NCI-H2081 (cell line): ENCODE measurements at places on chromosomes 1 and 21.

- peak; percentile 87 for DNase-seq
Observed at GRCh38 chr1:154847891-154848290, 22.2 kb downstream of the KCNN3 start.

DNA sequence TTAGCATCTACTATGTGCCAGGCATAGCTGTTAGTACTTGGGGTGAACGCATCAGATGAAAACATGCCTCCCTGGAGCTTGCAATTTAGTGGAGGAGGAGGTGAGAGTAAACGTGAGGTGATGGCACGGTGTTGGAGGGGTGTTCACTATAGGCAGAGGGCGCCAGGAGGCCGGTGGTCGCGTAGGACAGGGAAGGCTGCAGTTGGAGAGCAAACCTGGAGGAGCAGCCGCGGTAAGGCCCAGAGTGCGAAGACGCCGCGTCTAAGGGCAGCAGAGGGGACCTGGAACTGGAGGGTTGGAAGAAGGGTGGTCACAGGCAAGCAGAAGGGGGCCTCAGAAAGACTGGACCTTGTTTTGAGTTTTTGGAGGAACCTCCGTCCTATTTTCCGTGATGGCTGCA is 30.2 kb upstream of the TRIM17 start:
- DNase-seq, result no peak

GRCh38 chr1:168086438-168086837 is 50.3 kb downstream of the GPR161 start:
- no peak for DNase-seq

DNA sequence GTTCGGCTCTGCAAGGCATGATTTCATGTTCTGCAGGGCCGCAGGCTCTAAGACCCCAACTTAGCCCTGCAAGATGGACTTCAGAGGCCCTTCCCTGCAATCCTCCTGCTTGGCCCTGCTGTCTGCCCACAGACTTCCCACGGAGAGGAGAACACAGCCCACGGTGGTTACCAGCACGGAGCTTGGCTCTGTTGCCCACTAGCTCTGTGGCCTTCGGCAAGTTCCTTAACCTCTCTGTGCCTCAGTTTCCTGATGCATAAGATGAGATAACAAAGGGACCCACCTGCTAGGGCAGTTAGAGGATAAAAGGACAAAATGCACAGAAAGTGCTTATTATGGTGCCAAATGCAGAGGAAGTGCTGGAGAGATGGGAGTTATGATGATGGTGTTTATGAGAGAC is 200.4 kb downstream of the HUNK start:
- DNase-seq, result no peak

GRCh38 chr21:41907496-41908258 is 28.5 kb upstream of the PRDM15 start:
- DNase-seq, result no peak

DNA sequence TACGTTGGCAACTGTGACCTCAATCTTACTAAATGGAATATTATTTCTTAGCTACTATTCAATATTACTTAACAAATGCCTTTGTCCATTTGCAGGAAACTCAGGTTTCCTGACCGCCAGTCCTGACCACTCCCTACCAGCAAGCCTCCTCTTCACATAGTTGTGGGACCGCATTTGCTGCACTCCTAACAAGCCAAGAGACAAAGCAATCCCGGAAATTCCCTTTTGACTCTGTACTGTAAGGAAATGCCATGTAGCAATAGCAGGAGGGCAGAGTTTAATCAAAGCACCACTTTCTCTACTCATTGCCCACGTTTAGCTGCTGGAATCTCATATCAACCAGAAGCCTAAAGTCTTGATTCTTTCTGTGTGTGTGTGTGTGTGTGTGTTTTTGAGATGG is 28.1 kb upstream of the ACBD6 start:
- DNase-seq, result no peak

DNA sequence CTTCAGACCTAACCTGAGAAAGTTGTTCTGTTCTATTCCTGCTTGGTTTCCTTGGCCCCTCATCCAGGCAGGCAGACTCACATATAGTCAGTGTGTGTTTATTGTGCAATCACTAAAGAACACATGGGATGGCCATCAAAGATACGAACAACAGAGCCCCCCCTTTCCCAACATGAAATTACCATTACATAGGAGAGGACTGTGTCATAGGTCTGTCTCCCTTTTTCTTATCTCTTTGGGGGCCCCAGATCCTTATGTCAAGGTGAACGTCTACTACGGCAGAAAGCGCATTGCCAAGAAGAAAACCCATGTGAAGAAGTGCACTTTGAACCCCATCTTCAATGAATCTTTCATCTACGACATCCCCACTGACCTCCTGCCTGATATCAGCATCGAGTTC is 21.6 kb downstream of the SYT11 start:
- no peak for DNase-seq

DNA sequence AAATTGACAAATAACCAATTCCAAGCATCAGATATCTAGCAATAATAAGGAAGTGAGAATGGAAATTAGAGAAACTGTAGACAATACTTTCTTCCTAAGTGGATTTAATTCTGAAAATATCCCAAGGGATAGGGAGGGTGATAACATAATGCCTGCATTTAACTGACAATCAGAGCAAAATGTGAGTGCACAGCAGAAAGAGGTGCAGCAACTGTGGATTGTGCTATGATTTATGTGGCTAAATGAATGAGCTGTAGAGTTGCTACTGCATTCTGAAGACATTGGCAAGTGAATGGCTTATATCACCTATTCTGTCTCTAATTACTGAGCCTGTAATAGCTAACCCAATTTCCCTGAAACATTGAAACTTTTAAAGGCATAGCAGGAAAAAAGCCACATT is 39.0 kb downstream of the OLFM3 start:
- no peak for DNase-seq

GRCh38 chr1:199508653-199509052 is 518.9 kb upstream of the NR5A2 start:
- no peak for DNase-seq

- DNase-seq, result no peak
Observed at GRCh38 chr1:117751321-117751720, 145.5 kb downstream of the TENT5C start.

DNA sequence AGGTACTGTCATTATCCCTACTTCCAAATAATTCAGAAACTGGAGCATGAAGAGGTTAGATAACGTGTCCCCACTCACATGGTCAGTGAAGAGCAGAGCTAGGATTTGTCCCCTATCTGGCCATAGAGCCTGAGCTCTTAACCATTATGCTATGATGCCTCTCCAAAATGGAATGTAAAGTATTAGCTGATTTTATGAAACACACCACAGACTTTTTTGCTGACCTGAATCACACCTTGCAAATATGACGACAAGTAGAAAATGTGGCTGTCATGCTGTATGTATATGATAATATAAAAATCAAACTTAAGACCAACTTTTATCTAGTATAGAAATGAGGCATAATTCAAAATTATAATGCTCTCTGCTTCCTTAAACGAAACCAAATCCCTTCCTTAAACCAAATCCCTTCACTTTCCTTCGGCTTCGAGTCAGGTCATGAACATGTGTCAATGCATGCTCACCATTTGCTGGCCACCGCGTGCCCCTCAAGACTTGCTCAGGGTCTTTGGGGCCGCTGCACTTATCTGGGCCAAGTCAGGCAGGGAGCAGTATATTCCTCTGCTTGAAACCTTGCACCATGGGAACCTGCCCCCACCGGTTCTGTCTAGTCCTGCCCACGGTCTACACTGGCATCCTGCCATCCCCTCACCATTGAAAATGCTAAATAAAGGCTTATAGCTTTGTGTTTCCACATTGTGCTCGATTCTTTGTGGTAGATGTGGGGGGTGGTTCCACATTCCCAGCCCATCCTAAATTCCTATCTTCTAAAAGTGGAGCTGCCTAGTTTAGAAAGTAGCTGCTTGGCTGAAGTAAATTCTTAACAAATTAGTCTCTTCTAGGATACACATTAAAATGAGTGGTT is 1.6 kb upstream of the TMCC2 start:
- peak; percentile 55 for DNase-seq
